ENCODE measurements at places on chromosomes 3 and 15.

DNA sequence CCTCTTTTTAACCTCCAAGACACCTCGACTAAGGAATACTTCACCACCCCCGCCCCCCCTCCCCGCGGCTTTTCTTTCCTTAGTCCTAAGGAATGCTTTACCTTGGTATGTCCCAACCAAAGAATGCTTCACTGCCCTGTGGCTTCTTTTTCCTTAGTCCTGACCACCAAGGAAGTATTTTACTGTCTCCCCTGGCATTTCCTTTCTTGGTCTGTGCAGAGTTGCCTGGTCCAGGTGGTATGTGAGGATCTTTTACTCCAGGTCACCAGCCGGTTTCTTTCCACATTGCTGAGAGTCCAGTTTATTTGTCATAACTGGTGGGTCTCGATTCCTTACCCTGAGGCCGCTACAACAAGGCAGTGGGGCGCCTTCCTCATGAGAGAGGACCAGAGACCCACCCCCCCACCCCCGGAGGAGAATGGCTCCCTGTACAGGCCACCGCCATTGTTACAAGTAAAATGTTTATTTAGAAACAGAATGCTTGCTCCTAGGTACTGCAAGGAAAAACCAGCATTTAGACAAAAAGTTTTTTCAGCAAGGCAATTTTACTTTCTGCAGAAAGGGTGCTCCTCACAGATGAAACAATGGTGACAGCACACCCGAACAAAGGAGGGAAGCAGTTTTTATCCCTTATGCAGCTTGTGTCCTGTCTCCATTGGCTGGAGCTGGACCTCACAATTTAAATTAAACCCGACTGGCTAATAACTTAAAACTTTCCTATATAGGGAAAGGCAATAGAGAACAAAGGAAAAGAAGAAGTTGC, 23.1 kb upstream of the MTHFS start:
- DNase-seq, result no peak

DNA sequence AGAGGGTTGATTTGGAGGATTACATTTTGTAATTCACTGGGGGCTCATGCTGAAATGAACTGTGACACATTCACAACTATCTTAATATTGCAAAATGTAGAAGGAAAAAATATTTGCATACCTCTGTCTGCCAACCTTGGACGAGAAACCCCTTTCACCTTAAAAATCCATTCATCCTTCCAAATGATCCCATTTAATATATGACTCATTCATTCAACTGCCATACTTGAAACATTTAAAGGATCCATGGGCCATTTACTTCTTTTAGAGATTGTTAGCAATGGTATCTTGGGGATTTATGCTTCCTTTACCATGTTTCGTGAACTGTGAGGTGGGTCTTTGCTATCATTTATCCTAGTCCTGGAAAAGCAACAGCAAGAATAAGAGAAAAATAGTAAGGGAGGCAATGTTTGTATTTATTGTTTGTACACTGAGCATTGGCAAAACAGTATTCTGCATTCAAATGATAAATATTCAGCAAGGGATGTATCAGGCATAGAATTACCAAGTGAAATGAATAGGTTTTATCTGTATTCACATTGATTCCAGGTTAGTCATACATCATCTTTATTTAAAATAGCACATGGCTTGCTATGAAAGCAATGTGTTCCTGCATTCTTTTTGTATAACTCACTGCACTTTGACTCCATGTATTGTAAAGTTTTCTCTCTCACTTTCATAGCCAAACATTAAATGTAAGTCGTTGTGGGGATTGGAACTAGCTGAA, 378.1 kb downstream of the NSUN3 start:
- no peak for DNase-seq

DNA sequence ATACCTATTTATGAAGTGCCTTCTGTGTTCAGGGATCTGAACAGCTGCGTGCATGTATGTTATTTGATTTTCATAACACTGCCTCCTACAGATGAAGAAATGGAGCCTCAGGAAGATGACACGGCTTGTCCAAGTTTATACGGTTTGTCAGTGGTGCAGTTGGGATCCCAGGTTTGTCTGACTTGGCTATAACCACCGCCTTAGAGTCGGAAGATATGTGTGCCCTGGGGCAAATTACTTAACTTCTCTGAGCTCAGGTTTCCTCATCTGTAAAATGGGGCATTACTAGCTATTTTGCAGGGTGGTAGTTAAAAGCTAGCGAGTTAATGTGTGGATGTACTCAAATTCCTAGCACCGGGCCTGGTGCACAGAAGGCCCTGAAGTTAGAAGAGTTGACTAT, 54.1 kb upstream of the ANP32A start:
- DNase-seq, result no peak

- DNase-seq, result no peak
Measured at GRCh38 chr3:30835667-30836066, 58.8 kb downstream of the GADL1 start.

GRCh38 chr15:90038632-90039095, 37.5 kb downstream of the ZNF710 start:
- no peak for DNase-seq

GRCh38 chr15:98865397-98866339, 141.9 kb downstream of the PGPEP1L start:
- DNase-seq, result peak; percentile 52

- DNase-seq, result no peak
Measured at GRCh38 chr3:102346897-102347296, 87.9 kb upstream of the ZPLD1 start.

- DNase-seq, result no peak
Measured at GRCh38 chr15:73930790-73931281, 4.6 kb downstream of the LOXL1 start.

DNA sequence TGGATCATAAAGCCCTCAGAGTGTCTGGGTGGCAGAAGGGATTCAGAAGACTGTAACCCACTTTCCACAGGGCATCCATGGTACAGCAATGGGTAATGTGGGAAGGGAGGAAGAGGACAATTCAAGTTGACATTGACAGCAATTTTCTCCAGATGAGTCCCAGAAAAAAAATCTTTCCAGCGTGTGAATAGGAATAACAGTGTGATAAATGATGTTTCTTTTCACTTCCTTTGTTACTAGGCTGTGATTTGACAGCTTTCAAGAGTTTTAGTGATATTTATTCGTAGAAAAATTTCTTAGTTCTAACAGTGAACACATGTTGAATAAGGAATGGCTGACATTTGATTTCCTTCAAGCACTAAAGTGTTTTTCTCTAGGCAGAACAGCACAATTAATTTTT, 186.4 kb downstream of the CADPS start:
- DNase-seq, result no peak

- no peak for DNase-seq
Measured at GRCh38 chr3:42960282-42960681, 18.8 kb upstream of the GASK1A start.

- no peak for DNase-seq
Measured at GRCh38 chr3:113063126-113063894, 72.5 kb downstream of the GTPBP8 start.

DNA sequence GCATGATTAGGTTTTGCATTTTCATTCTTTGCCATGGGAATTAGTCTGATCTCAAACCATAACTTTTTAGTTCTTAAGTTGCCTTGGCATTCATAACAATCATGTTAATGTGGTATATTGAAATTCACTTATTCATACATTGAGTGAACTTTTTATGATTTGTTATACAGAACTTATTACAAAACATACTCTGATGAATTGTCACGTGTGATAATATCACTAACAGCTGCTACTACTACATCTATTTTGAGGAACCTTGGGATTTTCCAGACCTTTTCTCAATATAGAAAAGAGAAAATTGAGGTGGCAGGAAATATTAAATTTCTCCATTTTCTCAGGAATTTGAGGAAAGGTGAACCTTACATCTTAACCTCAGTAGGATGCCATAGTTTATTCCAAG, 9.2 kb downstream of the LXN start:
- DNase-seq, result no peak

- DNase-seq, result no peak
Measured at GRCh38 chr15:25784876-25785640, 78.1 kb downstream of the ATP10A start.

DNA sequence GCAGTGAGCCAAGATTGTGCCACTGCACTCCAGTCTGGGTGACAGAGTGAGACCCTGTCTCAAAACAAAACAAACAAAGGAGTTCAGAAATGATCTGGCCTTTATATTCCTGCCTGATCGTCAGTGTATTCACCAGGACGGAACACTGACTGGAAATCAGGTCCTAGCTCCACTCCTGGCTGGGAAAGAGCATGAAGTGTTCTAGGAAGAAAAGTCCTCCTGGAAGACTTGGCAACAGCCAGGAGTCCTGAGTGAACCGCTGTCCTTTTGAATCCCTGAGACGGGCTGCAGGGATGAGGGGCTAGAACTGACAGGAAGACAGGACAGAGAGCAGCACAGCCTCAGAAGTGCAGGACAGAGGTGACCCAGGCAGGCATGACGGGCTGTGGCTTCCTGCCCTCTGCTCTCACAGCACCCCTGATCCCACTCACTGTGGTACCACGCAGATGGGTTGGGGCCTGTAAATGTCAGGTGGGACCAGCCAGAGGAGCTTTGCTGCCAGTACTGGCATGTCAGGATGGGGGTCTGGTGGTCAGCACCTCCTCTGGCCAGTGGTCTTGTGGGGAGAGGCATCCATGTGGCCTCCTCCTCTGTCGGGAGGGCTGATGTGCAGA, 23.5 kb downstream of the FAN1 start:
- no peak for DNase-seq

- DNase-seq, result no peak
Measured at GRCh38 chr3:45595364-45596195, 1.0 kb downstream of the LIMD1 start.

- no peak for DNase-seq
Measured at GRCh38 chr15:56734013-56734635, 815 bp upstream of the ZNF280D start.

DNA sequence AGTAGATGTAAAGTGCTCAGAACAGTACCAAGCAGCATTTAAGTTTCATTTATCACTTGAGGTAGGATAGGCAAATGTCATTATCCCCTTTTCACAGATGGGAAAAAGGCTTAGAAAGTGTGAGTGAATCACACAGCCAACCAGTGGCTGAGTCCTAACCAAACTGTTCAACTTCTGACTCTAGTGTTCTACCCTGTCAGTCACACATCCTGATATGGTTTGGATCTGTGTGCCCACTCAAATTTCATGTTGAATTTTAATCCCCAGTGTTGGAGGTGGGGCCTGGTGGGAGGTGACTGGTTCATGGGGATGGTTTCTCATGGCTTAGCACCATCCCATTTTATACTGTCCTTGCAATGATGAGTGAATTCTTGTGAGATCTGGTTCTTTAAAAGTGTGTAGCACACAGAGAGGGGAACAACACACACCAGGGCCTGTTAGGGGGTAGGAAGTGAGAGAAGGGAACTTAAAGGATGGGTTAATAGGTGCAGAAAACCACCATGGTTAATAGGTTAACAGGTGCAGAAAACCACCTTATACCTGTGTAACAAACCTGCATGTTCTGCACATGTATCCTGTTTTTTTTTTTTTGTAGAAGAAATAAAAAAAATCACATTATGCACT, 304.7 kb downstream of the SUCLG2 start:
- no peak for DNase-seq

- no peak for DNase-seq
Measured at GRCh38 chr3:180860180-180860858, 52.2 kb upstream of the FXR1 start.

GRCh38 chr3:29281344-29282241, 722 bp downstream of the RBMS3 start:
- no peak for DNase-seq

DNA sequence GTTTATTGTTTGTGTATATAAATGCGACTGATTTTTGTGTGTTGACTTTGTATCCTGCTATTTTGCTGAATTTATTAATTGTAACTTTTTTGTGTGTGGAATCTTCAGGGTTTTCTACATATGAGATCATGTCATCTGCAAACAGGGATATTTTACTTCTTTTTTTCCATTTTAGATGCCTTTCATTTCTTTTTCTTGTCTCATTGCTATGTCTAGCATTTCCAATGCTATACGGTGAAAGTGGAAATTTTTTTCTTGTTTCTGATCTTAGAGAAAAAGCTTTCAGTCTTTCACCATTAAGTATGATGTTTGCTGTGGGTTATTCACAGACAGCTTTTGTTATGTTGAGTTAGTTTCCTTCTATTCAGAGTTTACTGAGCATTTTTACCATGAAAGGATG, 31.4 kb downstream of the COMMD2 start:
- DNase-seq, result no peak

- peak; percentile 38 for DNase-seq
Measured at GRCh38 chr3:192864941-192865340, 52.7 kb downstream of the MB21D2 start.

GRCh38 chr3:81198756-81199155, 562.7 kb downstream of the GBE1 start:
- no peak for DNase-seq

DNA sequence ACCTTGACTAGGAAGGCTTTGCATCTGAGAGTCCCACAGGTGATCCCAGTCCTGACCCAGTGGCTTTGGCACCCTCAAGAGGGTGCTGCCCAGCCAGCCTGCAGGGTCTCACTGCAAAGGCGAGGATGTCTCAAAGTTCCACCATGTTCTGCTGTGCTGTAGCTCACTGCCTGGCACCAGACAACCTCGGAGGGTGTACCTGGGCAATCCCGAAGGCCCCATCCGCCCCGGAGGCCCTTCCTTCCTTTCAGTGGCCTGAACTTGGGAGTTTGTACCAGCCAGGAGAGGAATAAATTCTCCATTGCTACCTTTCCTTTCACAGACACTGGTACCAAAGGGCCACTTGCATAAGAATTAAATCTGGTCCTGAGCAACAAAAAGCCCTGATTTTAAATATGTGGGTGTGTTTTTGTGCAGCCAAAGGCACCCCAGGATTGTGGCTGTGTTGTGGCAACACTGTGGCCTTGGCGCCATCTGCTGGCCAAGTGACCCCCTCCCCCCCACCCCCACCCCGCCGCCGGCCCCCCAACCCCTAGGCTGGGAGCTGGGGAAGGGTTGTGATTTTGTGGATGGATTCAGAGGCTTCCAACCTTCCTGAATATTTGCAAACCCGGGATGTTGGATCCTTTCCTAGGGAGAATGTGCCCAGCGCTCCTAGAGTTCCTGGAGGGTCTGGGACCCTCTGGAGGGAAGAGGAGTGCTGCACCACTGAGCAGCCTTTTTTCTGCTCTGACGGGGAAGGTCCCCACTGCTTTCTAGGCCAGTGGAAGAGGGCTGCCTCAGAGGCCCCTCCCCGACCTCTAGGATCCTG, 9.7 kb upstream of the PTPN23 start:
- DNase-seq, result no peak

DNA sequence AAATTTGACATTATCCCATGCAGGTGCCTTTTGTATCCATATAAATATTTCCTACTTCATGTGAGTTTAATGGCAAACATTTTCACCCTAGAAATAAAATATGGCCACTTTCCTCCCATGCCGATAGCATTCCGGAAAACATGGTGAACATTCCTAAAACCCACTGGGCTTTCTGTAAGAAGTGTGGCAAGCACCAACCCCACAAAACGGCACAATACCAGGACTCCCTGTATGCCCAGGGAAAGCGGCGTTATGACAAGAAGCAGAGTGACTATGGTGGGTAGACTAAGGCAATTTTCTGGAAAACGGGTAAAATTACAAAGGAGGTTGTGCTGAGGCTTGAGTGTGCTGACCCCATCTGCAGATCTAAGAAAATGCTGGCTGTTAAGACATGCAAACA, 7.6 kb downstream of the ANXA2 start:
- no peak for DNase-seq
